ENCODE measurements at places on chromosomes 5 and 9. TPM values are rescaled to one million over a fixed set of nuclear protein-coding genes. Genes with fewer than 3 reads are reported as not detected.

The NIPAL4 gene
- not detected for total RNA-seq

The CTNNA1 gene
- total RNA-seq: 322 TPM

The OR1Q1 gene
- not detected for total RNA-seq

The SPATA6L gene
- total RNA-seq: 0.38 TPM

The PCDHGA12 gene
- total RNA-seq: 6.5 TPM

The INVS gene
- total RNA-seq: 6.9 TPM

The SPATA31D4 gene
- total RNA-seq: not detected

The GFRA3 gene
- 1.4 TPM for total RNA-seq

The NAIF1 gene
- 5.1 TPM for total RNA-seq

The KCNMB1 gene
- 0.76 TPM for total RNA-seq

The LVRN gene
- total RNA-seq: 1.3 TPM

The CXCL14 gene
- total RNA-seq: 1.8 TPM

The ATOSB gene
- 15.5 TPM for total RNA-seq

The ZNF454 gene
- total RNA-seq: 1.8 TPM

The KIF24 gene
- total RNA-seq: 0.78 TPM

The KYAT1 gene
- total RNA-seq: 11.9 TPM

The SLC24A2 gene
- total RNA-seq: 0.14 TPM

The PCDHB9 gene
- 1.3 TPM for total RNA-seq

The HAND1 gene
- 29.8 TPM for total RNA-seq

The AJM1 gene
- total RNA-seq: 8.6 TPM

The GABBR2 gene
- 0.38 TPM for total RNA-seq

The EPB41L4B gene
- total RNA-seq: 8.1 TPM

The SLU7 gene
- total RNA-seq: 46.9 TPM

The LPAR1 gene
- 13.8 TPM for total RNA-seq
